ENCODE measurements at places on chromosomes 4 and X. TPM values are rescaled to one million over a fixed set of nuclear protein-coding genes. Genes with fewer than 3 reads are reported as not detected.

LRIT3 gene
- total RNA-seq = 0.03 TPM

BMX gene
- total RNA-seq = not detected

SORCS2 gene
- total RNA-seq = 5.8 TPM

RPS6KA6 gene
- total RNA-seq = 7.1 TPM

IDUA gene
- total RNA-seq = 6.9 TPM

PIR gene
- total RNA-seq = 58.4 TPM

CLDN34 gene
- not detected for total RNA-seq

CNKSR2 gene
- 2.2 TPM for total RNA-seq

CENPVL3 gene
- total RNA-seq = 0.11 TPM

ABCE1 gene
- 63.0 TPM for total RNA-seq

BOD1L1 gene
- total RNA-seq = 14.8 TPM

GATA1 gene
- total RNA-seq = not detected

ATP1B4 gene
- total RNA-seq = 0.02 TPM

TMEM156 gene
- 21.3 TPM for total RNA-seq

LRAT gene
- 0.07 TPM for total RNA-seq

MAMLD1 gene
- total RNA-seq = 6.2 TPM

SAGE1 gene
- total RNA-seq = 0.05 TPM

FOXP3 gene
- 0.11 TPM for total RNA-seq

IQSEC2 gene
- total RNA-seq = 38.7 TPM

CT45A1 gene
- not detected for total RNA-seq

CXorf49 gene
- not detected for total RNA-seq

CXXC4 gene
- 0.06 TPM for total RNA-seq

GRXCR1 gene
- total RNA-seq = not detected

MAGEC2 gene
- total RNA-seq = not detected

ATP8A1 gene
- 0.03 TPM for total RNA-seq

NXF2B gene
- not detected for total RNA-seq

LRCH2 gene
- 0.05 TPM for total RNA-seq

UCP1 gene
- total RNA-seq = 0.07 TPM

DIPK2B gene
- total RNA-seq = not detected

MAGEA11 gene
- total RNA-seq = not detected

RTL9 gene
- 0.15 TPM for total RNA-seq

GAGE12E gene
- not detected for total RNA-seq

VGLL1 gene
- total RNA-seq = not detected

CENPVL1 gene
- total RNA-seq = not detected

NRK gene
- total RNA-seq = not detected

CT45A3 gene
- 0.12 TPM for total RNA-seq

MAGEC3 gene
- total RNA-seq = not detected

HCCS gene
- 56.5 TPM for total RNA-seq

SOX3 gene
- total RNA-seq = not detected

SHROOM4 gene
- total RNA-seq = not detected

TLR6 gene
- 1.8 TPM for total RNA-seq

HEPH gene
- total RNA-seq = not detected

FRMPD4 gene
- total RNA-seq = 0.04 TPM

DMRTC1 gene
- not detected for total RNA-seq

FAM47A gene
- not detected for total RNA-seq

IL21 gene
- not detected for total RNA-seq

PABPC4L gene
- total RNA-seq = 0.05 TPM

RAB40A gene
- total RNA-seq = 0.12 TPM

MXRA5 gene
- not detected for total RNA-seq

AFM gene
- not detected for total RNA-seq

CFAP47 gene
- total RNA-seq = not detected

Data from A549 treated with dexamethasone at 1 μM for 4 hours (cell line).